ENCODE measurements at places on chromosomes 7 and 10.

GRCh38 chr10:75211007-75211691, 553 bp downstream of the VDAC2 start:
- no peak for DNase-seq

DNA sequence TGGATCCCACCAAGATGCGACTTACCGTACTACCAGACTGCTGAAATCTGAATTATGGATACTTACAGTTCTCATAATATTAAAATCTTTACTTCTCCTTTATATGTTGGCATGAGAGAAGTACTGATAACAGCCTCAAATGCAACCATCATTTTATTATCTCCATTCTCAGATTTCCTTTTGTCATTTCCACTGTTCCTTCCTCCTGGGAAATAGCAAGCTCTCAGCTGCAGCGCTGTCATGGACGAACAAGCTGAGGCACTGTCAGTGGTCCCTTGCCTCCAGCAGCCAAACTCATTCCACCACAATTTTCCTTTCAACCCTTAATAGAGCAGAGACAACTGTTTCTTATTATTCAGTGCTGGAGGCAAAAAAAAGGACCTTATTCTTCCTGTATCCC, 478.4 kb downstream of the ARL4A start:
- DNase-seq = no peak

- DNase-seq = no peak
These were observed 457.3 kb downstream of the ETV1 start for GRCh38 chr7:13532028-13532753.

GRCh38 chr7:131605280-131605878, 49.0 kb upstream of the PODXL start:
- no peak for DNase-seq

DNA sequence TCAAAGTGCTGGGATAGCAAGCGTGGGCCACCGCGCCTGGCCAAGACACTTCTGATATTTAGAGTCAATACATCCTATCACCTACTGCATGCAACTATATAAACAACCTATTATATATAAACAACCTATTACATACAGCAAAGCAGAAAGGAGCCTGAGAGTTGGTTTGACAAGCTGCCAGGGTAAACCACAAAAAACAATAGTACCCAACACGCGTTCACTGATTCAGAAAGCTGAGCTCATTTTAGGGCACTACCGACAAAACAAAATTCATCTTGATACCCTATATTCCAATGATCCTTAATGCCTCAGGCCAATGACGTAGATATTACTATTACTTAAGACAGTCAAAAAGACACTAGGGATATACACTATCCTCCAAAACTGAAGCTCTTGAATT, 16.2 kb downstream of the MALSU1 start:
- DNase-seq = no peak

DNA sequence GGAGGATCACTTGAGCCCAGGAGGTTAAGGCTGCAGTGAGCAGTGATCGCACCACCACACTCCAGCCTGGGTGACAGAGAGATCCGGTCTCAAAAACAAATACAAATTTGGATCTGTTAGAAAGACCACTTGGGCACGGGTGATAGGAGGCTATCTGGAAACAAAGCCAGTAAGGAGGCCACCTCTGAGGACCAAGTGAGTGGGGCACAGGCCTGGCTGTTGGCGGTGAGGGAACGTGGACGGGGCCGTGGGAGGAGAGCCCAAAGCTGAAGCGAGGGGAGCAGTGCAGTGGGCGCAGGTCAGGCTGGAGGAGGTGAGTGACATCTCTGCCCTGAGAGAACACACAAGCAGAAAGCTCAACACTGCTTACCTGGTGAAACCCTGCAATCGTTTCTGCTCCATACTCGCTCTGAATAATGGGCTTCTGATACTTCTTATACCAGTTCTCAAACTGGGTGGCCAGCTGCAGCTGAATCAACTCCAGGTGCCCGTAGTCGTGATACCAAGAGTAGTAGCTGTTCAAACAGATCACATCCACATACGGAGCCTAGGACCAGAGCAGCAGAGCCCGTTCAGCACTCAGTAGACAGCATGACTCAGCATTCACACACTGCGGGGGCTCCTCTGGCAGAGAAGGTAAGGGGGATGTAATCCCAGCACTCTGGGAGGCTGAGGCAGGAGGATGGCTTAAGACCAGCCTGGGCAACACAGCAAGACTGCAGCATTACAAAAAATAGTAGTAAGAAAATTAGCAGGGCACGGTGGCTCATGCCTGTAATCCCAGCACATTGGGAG, 14.5 kb downstream of the GUSB start:
- no peak for DNase-seq

DNA sequence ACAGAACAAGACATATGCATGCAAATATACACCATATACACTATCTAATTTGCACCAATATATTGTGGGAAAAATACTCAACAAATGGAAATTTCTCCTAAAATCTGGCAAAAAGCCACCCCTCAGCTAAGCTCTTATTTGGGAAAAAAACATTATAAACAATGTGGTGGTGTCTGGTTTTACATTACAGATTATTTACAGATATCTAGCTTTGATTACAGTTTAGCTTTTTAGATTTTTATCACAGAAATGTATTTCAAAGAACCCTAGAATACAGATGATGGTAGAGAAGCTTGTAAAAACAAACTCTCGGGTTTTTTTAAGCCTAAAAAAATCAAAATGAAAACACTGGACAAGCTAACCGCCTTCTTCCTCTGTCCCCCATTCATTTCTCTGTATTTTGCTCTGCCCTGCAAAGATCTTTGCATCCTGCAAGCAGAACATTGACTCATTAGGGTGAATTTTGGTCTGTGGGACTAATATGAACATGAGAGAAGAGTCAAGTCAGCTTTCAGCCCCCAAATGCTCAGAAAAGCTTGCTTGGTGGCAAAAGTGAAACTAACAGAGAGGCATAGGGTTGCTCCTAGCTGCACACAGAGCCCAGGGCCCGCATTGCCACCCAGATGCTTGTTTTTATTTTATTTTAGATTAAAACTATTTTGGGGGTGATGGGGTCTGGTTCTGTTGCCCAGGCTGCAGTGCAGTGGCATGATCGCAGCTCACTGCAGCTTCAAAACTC, 88.8 kb upstream of the LYZL1 start:
- DNase-seq = no peak

- DNase-seq = no peak
These were observed 97.3 kb downstream of the CLEC2L start for GRCh38 chr7:139620676-139621344.

- DNase-seq = no peak
These were observed 60.4 kb downstream of the AFAP1L2 start for GRCh38 chr10:114343623-114344505.

Data from hippocampal formation (tissue), 2 donors.